ENCODE measurements at places on chromosomes 3 and 15.

GRCh38 chr15:48563934-48564333 is 81.6 kb downstream of the FBN1 start:
- no peak for DNase-seq

- no peak for DNase-seq
These were observed 163.9 kb downstream of the RPLP1 start for GRCh38 chr15:69616558-69616957.

DNA sequence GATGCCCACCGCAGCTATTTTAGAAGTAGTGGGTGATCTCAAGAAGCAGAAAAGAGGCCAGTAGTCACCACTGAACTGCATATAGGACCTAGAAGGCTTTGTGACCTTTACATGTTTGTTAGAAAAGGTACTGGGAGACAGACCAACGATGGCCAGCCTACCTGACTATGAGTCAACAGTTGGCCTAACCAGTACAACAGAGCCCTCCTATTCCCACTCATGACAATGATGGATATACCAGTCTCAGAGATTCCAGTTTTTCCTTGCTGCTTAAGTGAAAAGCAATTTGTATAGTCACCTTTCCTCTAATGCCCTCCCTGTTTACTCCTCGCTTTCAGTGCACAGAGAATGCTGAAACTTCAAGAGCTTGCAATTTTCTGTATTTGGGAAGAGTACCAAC is 86.6 kb upstream of the PPIB start:
- DNase-seq, result no peak

- no peak for DNase-seq
These were observed 139.2 kb downstream of the THSD4 start for GRCh38 chr15:71254491-71254890.

DNA sequence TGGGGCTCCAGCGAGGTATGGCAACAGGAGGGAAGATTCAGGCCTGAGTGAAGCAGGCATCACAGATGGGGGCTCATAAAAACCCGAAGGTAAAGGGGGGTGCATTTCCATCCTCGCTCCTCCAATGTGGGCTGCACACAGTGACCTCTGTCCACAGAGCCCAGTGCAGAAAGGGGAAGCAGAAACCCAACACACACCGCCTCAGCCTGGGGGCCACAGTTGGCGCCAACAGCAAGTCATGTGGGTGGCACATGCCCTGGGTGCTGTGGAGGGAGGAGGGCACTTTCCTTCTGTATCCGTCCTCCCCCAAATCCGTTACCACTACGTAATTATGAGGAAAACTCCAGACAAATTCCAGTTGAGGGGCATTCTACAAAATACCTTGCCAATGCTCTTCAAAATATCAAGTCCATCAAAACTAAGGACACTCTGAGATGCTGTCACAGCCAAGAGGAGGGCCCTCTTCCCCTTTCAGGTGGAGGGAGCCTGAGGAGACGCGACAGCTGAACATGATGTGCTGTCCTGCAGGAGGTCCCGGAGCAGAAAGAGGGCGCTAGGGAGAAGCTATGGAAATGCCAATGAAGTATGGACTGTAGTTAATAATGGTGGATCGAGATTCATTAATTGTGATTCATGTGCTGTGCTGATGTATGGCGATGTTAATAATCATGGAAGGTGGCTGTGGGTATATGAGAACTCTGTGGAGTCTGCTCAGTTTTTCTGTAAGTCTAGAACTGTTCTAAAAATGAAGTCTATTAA is 16.4 kb downstream of the APBA2 start:
- DNase-seq, result no peak

DNA sequence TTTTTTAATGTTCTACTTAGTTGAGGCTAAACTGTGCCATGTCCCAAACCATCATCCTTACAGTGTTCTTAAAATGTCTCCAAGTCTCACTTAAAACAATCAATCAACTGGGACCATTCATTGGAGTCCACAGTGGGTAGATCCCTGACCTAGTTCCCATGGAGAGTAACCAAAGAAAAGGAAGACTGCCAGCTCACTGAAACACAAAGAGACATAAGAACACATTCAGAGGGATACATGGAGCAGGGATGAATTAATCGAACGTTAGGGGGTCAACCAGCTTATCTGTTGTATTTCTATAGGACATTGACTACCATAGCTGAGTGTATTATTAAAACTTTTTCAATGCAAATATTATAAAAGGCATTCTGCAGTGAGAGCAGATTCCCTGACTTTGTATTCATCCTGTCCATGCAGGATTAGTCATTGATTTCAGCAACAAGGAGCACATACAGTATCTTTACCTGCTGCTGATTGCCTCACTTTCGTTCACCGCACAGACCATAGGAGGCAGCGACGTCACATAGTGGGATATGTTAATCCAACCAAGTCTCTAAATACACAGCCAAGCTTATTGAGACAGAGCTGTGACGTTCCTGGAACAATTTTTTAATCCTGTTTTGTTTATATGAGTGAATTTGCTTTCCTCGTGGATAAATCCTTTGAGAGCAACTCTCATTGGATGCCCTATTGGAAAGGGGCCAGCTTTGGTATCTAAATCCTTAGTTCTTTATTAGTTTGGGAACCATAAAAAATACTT is 364.9 kb upstream of the RBMS3 start:
- DNase-seq, result peak; percentile 29

DNA sequence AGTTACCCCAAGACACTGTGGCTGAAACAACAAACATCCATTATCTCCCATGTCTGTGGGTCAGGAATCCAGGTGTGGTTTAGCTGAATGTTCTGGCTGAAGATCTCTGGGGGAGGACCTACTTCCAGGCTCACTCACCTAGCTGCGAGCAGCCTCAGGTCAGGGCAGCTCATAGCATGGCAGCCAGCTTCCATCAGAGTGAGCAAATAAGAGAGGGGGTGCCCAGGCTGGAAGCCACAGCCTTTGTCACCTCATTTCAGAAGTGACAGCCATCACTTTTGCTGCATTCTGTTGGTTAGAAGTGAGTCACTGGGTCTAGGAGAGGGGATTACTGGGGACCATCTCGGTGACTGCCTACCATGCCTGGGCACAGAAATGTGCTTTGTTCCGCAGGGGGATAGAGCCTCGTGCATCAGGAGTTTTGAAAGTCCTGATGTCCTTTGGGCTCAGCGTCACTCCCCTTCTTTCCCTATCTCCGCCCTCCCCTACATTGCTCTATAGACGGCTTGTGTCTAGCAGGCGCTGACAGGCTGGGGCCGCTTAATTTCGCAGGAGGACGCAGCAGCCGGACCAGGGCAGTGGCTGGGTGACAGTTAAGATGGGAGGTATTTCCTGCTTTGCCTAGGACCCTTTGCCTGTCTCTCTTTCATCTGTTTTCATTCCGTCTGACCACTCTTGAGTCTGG is 25.4 kb downstream of the TGM4 start:
- DNase-seq, result no peak

GRCh38 chr3:184590795-184591194 is 29.2 kb downstream of the EPHB3 start:
- no peak for DNase-seq

DNA sequence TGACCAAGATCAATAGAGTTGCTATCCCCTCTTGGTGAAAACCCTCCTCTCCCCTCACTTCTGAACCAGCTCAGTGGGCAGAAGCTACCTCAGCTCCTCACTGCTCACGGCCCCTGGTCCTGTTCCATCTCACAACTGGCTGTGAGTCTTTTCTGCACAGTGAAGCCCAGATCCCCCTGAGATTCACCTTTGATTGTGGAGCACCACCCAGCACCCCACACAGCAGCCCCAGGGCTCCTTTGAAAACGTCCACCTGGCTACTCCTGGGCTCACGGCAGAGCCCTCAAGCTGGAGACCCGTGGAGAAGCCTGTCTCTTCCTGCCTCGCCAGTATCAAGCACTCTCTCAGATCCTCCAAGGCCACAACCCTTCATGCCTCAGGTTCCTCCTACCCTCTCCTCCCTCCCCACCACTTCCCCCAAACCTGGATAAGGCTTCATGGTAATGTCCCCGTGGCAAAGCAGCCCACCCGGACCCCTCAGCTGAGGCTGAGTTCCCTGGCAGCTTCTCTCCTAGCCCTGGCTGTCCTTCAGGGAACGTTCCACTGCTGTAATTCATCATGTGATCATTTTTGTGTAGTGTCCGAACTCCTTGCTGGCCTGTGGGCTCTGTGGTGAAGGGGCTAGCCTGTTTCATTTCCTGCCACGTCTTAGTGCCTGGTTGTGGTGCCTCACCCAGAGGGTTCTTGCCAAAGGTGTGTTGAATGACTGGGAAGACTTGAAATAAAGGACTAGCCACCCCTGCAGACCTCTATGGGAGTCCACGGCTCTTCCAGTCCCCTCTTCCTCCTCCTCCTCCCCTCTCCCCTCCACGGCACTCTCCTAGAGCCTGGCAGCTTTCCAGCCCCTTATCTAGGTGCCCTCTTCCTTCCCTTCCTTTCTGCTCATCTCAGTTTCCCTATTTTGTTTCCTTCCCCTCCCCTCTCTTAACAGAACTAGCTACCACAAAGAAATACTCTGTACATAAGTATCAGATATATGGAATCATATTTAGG is 44.5 kb downstream of the KY start:
- DNase-seq, result no peak

DNA sequence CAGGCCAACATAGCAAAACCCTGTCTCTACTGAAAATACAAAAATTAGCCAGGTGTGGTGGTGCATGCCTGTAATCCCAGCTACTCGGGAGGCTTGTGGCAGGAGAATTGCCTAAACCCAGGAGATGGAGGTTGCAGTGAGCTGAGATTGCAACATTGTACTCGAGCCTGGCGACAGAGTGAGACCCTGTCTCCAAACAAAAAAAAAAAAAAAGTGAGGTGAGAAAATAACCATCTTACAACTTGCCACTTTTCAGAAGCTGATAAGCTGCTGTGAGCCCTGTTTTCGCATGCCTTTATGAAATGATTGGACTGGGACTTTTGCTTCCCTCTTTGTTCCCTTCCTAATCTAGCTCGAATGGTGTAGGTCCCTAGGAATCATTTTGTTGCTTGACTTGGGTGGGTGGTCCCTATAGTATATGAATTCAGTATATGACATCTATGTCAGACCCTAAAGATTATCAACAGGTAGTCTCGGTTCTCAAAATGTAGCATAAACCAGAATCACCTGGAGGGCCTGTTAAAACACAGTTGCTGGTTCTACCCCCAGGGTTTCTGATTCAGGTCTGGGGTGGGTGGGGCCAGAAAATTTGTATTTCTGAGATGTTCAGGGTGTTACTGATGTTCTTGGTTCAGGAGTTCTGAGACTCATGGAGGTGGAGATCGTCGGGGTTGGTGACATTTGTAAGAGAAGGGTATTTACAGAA is 107.9 kb downstream of the FNDC3B start:
- DNase-seq, result no peak

DNA sequence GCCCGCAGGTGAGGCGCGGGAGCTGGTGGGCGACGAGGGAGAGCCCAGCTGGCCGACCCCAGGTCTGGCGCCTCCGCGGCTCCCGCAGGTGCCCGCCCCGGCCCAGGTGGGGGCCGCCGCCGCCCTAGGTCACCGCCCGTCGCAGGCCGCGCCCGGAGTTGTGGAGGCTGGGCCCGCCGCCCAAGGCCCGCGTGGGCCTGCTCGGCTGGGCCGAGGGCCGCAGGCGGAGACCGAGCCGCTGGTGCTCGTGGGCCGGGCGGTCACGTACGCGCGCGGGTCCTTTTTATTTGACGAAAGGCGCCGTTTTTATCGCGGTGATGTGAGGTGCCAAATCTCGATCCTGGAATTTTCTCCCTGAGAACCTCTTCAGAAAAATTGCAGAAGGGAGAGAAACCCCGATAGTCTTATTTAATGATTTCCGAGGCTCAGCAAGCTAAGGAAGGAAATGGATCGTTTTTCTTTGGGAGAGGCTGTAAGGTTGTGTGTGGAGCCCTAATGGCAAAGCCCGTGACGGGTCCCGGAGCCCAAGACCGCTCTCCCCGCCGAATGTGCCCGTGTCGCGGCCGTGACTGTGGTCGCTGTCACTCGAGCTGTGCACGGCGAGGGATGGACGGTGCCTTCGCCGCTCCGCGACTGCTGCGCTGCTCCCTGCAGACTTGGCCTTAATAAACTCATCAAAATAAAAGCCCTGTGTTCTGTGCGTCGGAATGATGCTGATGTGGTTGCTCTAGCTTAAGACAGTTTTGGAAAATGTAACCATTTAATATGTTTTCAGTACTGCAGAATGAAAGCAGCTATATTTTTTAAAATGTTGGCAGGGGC is 612 bp downstream of the APPL1 start:
- peak; percentile 59 for DNase-seq

GRCh38 chr15:88656760-88657221 is 18.0 kb downstream of the ISG20 start:
- DNase-seq, result no peak

- peak; percentile 69 for DNase-seq
These were observed 1.3 kb upstream of the TRIM59 start for GRCh38 chr3:160450846-160451245.

GRCh38 chr3:141335531-141336061 is 32.7 kb upstream of the ZBTB38 start:
- no peak for DNase-seq

GRCh38 chr3:151989621-151990020 is 116.2 kb downstream of the SUCNR1 start:
- DNase-seq, result no peak

GRCh38 chr3:182948305-182948704 is 32.0 kb downstream of the DCUN1D1 start:
- no peak for DNase-seq

DNA sequence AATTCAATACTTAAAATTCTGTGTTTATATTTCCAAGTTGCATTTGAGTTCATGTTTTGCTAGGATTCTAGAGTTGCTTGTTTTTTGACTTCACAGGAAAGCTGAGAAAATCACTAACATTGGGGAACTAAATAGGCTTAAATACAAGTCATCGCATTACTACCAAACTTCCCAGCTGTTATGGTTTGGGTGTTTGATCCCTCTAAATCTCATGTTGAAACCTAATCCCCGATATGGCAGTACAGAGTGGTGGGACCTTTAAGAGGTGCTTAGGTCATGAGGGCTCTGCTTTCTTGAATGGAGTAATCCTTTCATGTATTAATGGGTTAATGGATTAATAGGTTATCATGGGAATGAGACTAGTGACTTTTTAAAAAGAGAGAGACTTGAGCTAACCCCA is 77.2 kb upstream of the ARPP21 start:
- no peak for DNase-seq

- DNase-seq, result peak; percentile 45
These were observed 29.9 kb downstream of the ACP3 start for GRCh38 chr3:132346841-132347736.

GRCh38 chr15:40941528-40942336 is 11.5 kb upstream of the CHAC1 start:
- DNase-seq, result peak; percentile 88

GRCh38 chr3:36992806-36993325 is at the start of gene EPM2AIP1:
Gene EPM2AIP1 (minus strand): TSS chr3:36993131. CDS start chr3:36993077, 54 bp downstream.
- DNase-seq, result no peak

DNA sequence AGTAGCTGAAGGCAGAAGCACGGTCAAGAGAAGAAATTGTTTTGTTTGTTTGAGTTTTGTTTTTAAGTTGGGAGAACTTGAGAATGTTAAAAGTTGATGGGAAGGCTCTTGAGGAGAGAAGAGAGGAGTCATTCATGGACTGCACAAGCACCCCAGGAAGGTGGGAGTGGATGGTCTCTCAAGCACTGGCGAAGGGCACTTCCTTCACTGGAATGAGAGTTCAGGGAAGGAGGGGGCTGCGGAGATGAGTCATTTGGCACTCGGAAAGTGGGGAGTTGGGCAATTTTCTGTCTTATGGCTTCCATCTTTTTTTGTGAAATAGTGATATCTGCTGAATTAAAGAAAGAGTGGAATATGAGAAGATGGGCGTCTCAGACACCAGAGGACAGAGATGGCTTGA is 66.0 kb downstream of the ATP13A4 start:
- peak; percentile 8 for DNase-seq

GRCh38 chr3:43512754-43513404 is 108.9 kb downstream of the ANO10 start:
- peak; percentile 41 for DNase-seq

Data from RPMI7951 (cell line).